ENCODE measurements at places on chromosomes 13 and 19.

DNA sequence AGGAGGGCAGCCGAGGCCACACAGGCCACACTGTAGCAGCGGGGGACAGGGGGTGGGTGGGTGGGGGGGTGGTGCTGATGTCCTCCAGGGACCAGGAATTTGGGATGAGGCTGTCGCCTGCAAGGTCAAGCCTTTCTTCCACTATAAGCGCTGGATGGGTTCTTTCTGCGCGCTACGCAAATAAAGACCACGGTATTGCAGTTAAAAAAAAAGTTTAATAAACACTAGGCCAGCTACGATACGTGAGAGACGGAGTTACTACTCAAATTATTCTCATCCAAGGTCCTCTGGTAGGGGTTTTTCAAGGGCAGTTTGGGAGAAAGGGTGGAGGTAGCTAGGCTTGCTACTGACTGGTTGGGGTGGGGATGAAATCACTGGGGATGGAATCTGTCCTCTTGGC is 508 bp upstream of the ZNF44 start:
- DNase-seq = no peak

DNA sequence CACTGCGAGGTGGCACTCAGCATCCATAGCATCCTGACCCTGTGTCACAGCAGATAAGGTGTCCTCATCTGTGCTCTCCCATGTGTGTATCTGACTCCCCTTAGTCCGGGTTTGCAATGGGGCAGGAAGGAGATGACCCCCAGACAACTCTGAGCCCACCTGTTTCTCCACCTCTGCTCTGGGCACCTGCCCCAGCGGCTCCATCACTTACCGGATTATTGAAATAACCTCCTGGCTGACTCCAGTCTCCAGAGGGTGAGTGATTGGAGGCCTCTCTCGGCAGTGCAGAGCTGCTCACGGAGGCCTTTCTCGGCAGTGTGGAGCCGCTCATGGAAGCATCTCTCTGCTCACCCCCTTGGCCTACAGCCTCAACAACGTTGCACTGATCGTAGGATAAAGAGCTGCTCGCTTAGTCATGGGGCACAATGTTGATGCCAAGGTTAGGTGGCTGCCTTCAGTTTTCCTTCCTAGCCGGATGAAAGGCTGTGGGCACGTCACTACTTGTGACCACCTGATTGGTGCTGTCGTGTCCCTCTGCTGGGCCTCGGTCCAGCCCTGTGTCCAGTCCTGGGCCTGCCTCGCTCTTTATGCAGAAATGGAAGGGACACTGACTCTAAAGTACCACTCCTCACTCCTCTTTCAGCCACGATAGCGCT is 67.6 kb downstream of the TEX29 start:
- DNase-seq = no peak

DNA sequence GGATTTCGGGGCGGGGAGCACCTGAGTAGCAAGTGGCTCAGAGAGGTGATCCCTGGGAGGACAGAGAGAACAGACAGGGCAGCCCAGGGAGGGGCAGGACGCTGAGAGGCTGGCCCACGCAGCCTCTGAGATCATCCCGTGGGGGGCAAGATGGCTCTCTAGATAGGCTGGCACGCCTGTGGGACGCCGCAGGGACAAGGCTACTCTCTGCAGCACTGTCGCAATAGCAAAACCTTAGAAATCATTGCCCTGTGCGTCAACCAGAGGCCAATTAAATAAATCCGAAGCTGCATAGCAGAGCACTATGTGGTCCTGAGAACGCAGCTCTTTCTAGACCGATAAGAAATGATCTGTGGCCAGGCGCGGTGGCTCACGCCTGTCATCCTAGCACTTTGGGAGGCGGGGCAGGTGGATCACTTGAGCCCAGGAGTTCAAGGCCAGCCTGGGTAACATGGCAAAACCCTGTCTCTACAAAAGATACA is 5.1 kb downstream of the PEX11G start:
- DNase-seq = no peak

GRCh38 chr19:7899751-7900378 is 3.8 kb upstream of the MAP2K7 start:
- DNase-seq = no peak

DNA sequence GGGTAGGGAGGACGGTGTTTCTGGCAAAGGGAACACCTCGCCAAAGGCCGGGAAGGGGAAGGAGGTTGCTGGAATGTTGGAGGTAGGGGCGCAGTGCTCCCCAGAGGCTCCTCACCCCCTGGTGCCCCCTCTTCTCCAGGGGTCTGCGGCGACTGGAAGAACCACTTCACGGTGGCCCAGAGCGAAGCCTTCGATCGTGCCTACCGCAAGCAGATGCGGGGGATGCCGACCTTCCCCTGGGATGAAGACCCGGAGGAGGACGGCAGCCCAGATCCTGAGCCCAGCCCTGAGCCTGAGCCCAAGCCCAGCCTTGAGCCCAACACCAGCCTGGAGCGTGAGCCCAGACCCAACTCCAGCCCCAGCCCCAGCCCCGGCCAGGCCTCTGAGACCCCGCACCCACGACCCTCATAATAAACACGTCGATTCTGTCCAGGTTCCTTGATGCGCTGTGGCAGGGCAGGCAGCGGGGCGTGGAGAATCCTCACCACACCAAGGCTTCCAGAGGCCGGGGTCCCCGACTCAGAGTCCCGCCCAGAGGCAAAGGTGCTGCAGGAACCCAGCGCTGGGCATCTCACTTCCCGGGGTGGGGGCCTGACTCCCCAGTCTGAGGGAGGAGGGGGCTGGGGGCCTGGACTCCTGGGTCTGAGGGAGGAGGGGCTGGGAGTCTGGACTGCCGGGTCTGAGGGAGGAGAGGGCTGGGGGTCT is 7.4 kb upstream of the SPACA4 start:
- no peak for DNase-seq

DNA sequence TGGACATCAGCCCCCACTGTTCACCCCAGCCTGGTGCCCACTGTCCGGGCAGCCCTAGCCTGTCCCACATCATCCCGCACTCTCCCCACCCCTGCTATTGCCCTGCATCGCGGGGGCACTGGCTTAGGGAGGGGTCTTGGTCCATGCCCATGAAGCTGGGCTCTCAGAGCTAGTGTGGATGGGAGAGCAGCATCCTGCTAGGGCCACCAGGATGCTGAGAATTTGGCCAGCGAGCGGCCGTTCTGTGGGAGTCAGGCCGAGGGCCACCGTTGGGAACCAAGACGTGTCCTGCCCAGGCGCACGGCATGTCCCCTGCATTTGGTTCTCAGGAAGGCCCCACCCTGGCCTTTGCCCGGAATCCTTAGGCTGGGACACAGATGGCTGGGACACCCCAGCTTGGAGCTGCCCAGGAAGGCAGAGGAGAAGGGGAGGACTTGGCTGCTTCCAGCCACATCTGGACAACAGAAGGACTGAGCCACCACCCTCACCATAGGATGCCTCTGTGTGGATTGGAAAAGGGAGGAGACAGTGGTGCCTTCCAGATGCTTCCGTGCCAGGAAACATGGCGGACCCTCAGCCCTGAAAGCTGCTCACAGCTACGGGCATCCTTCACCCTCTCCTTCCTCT is 14.6 kb downstream of the ADGRE5 start:
- DNase-seq = no peak

DNA sequence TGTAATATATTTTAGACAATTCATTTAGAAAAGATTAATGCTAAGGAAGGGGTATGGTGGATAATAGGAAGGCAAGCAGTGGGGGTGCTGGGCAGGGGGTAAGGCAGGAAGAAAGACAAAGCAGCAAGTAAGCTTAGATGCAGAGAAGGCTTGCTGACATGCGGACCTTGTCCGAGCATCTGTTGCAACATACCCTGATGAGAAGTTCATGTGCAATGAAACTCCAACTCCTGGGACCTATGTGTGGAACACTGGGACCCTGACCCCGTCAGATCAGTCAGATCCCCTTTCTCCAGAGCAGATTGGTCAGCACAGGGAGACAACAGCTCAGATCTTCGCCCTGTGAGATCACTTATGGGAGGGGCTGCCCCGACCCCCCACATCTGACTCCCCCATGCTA is 71.3 kb upstream of the ZNF599 start:
- DNase-seq = no peak

- no peak for DNase-seq
Measured at GRCh38 chr13:48126944-48127830, 32.3 kb upstream of the MED4 start.

DNA sequence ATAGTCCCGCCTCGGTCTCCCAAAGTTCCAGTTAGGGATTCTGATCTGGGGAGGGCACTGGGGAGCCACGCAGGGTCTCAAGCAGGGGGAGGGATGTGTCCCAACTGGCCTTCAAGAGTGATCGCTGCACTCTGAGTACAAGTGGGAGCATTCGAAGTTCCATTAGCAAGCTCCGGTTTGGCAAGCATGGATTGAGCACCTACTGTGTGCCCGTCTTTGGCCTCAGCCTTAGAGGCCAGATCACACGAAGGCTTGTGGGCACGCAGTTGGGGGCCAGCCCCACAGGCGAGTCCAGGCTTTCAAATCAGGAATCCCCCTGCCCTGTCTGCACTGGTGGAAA is 32.1 kb upstream of the TCF3 start:
- no peak for DNase-seq

GRCh38 chr19:29737461-29738000 is 22.5 kb upstream of the C19orf12 start:
- no peak for DNase-seq

DNA sequence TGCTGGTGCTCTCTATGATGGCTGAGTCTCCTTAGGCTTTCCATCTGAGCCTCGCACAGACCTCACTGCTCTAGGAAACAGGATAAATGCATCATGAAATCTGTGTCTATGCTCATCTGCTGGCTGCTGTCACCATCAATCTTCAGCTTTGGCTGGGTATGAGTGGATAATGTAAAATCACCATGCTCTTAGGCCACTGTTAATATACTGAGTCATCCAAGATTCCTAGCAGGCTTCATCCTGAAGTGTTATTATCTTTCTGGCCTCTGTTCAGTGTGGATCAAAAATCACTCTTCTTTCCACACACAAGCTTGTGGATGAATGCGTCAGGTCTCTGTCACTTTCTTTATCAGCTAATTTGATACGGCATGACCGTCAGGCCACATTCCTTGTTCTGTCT is 317.4 kb downstream of the NALCN start:
- no peak for DNase-seq

- no peak for DNase-seq
Measured at GRCh38 chr13:97904059-97904458, 49.4 kb upstream of the IPO5 start.

DNA sequence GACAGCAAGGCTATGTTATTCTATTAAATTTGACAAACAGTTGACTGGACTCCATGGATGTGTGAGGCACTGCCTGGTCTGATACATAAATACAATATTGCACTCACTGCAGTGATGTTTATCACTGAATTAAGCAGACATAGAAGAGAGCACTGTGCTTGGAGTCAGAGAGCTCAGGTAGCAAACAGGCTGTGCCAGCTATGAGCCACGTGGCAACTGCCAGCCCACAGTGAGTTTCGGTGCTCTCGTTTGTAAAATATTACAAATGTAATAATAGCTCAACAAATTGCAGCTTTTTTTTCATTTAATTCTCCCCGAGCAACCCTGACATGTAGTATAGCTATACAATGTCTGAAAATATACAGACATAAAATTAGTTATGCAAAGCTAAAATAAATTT is 237.3 kb downstream of the NALCN start:
- no peak for DNase-seq

DNA sequence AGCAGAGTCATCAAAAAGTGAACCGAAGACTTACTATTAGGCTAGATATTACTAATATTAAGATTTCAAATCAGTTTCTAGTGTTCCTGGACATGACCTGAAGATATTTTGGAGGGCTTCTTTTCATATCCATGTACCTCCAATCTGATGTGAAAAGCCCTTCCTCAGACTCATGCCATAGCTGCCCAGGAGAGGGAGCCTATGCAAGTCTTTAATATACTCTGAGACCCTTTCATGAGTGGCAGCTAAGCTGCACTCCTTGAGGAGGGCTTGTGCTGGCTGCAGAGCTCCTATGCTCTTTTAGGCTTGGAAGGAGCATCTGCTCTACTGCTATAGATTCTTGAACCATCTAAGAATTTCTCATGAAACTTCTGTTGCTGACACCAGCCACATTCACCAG is 715.3 kb downstream of the OLFM4 start:
- no peak for DNase-seq

GRCh38 chr13:71632206-71632605 is 234.8 kb downstream of the DACH1 start:
- no peak for DNase-seq

DNA sequence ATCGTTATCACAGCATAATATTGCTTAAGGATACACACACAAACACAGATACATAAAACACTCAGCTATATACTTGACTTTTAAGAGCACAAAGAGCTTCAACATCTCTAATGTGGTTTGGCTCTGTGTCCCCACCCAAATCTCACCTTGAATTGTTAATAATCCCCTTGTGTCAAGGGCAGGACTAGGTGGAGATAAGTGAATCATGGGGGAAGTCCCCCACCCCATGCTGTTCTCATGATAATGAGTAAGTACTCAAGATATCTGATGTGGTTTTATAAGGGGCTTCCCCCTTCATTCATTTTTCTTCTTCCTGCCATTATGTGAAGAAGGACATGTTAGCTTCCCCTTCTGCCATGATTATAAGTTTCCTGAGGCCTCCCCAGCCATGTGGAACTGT is 481.4 kb downstream of the PCDH9 start:
- DNase-seq = no peak

DNA sequence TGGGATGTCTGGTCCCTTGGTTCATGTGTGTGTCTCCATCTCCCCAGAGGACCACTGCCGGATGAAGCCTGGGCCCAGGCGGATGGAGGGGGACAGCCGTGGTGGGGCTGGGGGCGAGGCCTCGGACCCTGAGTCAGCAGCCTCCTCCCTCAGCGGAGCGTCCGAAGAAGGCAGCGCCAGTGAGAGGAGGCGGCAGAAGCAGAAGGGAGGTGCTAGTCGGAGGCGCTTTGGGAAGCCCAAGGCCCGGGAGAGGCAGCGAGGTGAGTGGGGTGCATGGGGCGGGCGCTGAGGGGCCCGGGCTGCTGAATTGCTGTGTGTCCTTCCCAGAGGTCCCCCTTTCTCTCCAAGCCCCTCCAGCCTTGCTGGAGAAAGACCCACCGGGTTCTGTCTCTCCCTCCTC is 3.2 kb downstream of the CCDC106 start:
- DNase-seq = no peak

GRCh38 chr19:34969721-34970120 is 5.7 kb upstream of the ZNF792 start:
- no peak for DNase-seq

GRCh38 chr19:38190061-38190460 is 34.0 kb downstream of the DPF1 start:
- no peak for DNase-seq

DNA sequence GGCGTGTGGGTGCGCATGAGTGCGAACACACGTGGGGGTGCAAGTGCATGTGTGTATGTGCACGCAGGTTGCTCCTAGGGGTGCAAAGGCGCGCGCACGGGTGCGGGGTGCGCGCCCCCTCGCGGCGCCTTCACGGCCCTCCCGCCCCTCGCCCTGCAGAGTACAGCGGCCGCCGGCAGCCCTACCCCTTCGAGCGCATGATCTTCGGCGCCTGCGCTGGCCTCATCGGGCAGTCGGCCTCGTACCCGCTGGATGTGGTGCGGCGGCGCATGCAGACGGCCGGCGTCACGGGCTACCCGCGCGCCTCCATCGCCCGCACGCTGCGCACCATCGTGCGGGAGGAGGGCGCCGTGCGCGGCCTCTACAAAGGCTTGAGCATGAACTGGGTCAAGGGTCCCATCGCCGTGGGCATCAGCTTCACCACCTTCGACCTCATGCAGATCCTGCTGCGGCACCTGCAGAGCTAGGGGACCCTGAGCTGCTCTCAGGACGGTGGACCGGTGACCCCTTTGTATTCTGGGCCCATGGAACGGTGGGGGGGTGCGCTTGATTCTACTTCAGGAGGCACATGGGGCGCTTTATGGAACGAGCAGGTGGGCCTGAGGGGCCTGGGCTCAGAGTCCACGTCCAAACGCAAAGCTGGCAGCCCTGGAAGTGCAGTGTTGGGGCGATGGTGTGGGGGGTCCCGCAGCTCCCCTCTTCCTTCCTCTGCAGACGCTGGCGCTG is 27.7 kb downstream of the TMEM161A start:
- DNase-seq = no peak
